Daoy (cell line): ENCODE measurements at places on chromosomes 3 and 15. TPM values are rescaled to one million over a fixed set of nuclear protein-coding genes. Genes with fewer than 3 reads are reported as not detected.

DNA sequence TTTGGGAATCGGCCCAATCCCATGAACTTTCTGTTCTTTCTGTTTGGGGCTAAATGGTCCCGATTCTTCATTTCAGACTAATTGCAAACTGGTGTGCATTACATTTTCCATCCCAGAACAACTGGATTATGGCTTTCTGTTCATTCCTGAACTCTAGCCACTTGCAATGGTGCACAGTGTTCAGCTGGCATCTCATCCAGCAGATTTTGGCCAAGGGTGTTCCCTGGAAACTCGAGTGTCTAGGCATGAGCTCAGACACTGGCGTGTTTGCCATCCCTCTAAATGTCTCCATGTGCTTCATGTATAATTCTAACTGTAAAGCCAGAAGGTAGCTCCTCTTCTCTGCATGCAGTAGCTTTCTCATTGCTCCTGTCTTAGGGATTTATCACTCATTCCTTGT lies 97.1 kb upstream of the MYZAP start:
- DNase-seq = no peak

GRCh38 chr15:37586011-37586583 lies 348.3 kb upstream of the TMCO5A start:
- DNase-seq = no peak

DNA sequence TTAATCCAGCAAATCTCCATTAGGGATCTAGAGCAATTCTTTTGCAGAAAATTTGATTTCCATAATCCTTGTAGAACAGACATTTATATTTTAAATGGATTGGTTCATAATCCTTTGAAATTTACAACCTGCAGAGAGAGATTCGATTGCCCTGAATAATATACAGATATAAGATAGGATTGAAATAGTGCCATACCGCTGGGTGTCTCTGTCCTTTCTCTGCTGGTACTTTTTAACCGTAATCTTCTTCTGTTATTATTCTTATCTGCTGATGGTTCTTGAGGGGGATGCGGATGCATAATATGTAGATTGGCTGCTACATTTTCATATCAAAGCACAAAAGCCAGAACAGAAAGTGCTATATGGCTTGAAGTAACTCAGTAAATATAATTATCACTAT lies 182.2 kb downstream of the CFAP20DC start:
- no peak for DNase-seq

DNA sequence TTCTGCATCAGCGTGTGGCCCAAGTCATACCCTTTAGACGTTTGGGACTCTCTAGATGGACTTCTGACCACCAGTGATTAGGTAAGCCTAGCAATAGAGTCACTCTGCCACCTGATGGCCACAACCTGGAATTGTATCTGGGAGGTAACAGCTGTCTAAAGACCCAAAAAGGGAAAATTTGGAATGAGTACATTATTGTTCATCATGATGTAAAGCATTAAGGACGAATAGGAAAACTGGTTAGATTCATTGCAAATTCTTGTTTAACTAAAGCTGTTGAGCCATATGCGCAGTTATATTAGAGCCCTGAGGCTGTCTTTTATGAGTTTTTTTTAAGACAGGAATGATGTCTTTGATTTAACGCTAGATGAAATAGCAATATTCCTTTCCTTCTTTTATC lies 63.6 kb downstream of the FAM81A start:
- peak; percentile 64 for DNase-seq

DNA sequence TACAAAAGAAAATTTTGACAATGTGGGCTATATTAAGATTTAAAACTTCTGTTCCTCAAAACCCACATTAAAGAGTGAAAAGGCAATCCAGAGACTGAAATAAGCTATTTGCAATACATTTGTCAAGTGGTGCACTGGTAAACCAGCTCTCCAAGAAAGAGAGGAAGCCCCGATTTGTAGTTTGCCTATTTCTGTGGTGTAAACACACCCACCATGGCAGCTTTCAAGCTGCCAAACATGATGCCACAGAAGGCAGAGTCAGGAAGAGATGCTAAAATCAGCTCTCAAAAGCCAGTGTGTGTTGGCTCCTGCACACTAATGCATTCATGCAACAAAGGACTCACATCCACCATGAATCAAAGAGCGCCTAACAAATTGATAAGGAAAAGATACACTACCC lies 17.5 kb downstream of the RFTN1 start:
- DNase-seq = no peak

GRCh38 chr3:156642750-156643728 lies 31.4 kb upstream of the TIPARP start:
- DNase-seq = no peak

- DNase-seq = no peak
Measured at GRCh38 chr15:62603742-62604141, 438.7 kb upstream of the C2CD4B start.

DNA sequence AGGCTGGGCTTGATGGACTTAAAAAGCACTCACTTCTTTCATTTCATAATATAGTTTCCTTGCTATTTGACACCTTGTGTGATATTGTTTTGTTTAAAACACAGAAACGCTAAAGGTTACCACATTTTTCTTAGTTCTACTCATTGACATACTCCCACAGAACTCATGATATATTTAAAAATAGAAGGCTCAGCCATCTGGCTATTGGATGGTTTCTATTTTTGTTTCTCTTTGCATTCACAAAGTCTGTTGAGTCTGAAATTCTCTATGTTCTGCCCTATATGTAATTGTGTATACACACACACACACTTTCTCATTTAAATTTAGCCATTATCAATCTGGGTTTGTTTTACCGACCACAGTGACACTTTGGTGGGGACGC lies 128.2 kb downstream of the SOX2 start:
- DNase-seq = no peak

- peak; percentile 77 for DNase-seq
Measured at GRCh38 chr15:78000091-78000926, 77.2 kb downstream of the TBC1D2B start.

GRCh38 chr3:137869022-137869421 lies 104.9 kb downstream of the SOX14 start:
- DNase-seq = no peak

- DNase-seq = no peak
Measured at GRCh38 chr3:76369170-76369569, 583.8 kb upstream of the ZNF717 start.

GRCh38 chr3:173096140-173096539 lies 44.9 kb downstream of the SPATA16 start:
- no peak for DNase-seq

DNA sequence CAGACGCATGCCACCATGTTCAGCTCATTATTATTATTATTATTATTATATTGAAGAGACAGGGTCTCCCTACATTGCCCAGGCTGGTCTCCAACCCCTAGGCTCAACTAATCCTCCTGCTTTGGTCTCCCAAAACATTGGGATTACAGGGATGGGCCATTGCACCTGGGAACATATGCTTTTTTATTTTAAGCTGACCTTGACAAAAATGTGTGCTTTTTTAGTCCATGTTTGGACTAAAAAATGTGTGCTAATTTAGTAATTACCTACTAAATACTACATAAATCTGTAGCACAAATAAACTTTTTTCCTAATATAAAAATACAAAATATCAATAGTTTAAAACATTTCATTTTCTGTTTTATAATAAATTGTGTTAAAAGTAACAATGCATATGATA lies 693.2 kb downstream of the ROBO1 start:
- DNase-seq = no peak

GRCh38 chr3:15297608-15298350 lies 34.6 kb downstream of the SH3BP5 start:
- no peak for DNase-seq

GRCh38 chr3:140449413-140450256 lies 228.2 kb upstream of the TRIM42 start:
- DNase-seq = no peak

DNA sequence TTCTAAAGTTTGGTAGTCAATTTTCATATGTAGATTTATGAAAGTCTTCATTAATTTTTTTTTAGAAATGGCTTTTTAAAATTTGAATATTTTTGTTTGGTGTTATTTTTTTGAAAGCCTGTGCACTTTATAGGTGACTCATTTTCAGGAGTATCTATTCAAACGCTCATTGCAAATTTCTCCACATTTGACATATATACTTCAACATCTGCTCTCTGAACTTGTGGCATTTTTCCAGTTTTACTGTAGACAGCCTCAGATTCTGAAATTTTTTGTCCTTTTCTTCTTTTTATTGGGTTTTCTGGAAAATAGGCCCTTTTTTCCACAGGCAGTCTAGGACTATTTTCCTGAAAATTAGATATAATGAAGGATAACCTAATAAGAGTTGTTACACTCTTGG lies 396.6 kb downstream of the RBMS3 start:
- DNase-seq = no peak

DNA sequence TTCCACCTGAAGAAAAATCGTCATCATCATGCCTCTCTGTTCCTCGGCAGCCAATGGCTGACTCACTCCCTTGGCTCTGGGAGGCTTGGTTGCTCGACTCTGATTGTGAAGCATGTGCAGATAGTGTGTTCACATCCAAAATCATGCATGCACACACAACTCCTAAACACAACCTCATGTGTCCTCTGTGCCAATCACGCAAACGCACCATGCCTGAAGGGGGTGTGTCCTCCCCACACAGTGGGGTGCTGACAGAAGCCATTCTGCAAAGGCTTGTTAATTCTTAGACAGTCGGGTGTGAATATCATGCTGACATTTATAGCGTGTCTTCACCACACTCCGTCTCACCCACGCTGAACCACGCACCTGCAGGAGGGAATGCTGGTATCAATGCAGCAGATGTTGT lies 11.4 kb upstream of the CCDC174 start:
- DNase-seq = peak; percentile 40

- DNase-seq = no peak
Measured at GRCh38 chr3:67324554-67324953, 326.4 kb downstream of the KBTBD8 start.

GRCh38 chr15:92882697-92883162 lies 17.4 kb upstream of the CHD2 start:
- DNase-seq = no peak

DNA sequence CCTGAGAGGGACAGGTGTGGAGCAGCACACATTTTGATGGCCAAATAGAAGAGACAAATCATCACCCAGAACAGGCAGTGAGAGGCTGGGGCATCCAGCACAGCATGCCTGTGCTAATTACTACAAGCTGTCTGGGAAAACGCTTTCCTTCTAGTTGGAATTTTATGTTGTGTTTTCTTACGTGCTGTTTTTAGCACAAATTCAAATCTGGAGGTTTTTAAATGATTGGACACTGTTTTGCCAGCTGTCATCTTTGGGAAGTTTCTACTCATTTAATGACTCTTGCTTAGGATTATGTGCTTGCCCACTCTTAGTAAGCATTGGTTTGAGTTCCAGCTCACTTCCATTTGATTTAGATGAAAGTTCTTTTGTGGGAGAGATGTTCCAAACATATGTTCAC lies 43.5 kb downstream of the EAF1 start:
- DNase-seq = no peak

DNA sequence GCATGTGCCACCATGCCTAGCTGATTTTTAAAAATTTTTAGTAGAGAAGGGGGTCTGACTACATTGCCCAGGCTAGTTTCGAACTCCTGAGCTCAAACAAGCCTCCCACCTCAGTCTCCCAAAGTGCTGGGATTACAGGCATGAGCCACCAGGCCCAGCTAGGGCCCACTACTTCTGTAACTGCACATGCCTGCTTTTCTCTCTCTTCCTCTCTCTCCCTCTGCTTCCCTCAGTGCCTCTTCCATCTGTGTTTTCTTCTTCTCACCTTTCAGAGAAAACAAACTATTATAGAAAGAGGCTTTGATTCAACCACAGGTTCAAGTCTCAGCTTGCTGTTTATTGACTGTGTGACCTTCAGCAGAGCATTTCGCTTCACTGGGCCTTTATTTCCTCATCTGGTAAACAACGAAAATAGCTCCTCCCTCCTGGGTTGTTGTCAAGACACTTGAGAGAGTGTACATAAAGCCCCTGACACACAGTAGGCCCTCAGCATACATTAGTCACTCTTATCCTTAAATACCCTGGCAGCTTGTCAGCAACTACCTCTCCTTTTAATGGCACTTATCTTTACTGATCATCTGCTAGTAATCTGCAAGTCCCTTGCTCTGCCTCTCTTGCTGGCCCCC lies 10.2 kb downstream of the TADA3 start:
- no peak for DNase-seq

DNA sequence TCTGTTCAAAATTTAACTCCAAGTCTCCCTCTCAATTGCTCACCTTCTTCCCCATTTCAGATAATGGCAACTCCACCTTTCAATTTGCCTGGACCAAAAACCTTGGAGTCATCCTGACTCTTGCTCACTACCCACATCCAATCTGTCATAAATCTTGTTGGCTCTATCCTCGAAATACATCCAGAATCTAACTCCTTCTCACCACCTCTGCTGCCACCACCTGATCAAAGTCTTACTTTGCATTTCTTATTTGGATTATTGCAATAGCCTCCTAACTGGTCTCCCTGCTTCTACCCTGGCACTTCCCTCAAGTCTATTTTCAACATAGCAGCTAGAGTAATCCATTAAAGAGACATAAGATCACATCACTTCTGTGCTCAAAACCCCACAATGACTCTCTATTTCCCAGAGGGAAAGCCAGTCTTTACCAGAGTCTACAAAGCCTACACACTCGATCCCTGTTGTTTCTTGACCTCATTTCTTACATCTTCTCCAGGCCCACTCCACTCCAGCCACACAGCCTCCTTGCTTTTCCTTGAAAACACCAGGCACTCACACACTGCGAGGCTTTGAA lies 86.6 kb downstream of the GPR156 start:
- peak; percentile 33 for DNase-seq

GRCh38 chr3:150613709-150614480 lies 10.8 kb downstream of the SELENOT start:
- no peak for DNase-seq

Gene PPP1R14D
- total RNA-seq = not detected in 2 replicates

Gene GHRL
- not detected in 2 replicates for total RNA-seq

Gene SLC2A2
- total RNA-seq = not detected in 2 replicates

Gene EXD1
- not detected in 2 replicates for total RNA-seq

Gene LTK
- 0.40 and 0.57 TPM in 2 replicates for total RNA-seq

Gene ALS2CL
- 0.74 and 0.86 TPM in 2 replicates for total RNA-seq

Gene ANKRD28
- 31.4 and 42.5 TPM in 2 replicates for total RNA-seq

Gene MKRN2OS
- total RNA-seq = not detected in 2 replicates

Gene LRRN1
- total RNA-seq = not detected in 2 replicates

Gene MB21D2
- total RNA-seq = 43.2 and 54.1 TPM in 2 replicates

Gene ANO10
- 14.6 and 17.4 TPM in 2 replicates for total RNA-seq

Gene HRG
- not detected in 2 replicates for total RNA-seq

Gene HYAL3
- total RNA-seq = 2.6 and 3.7 TPM in 2 replicates

Gene PCOLCE2
- 13.8 and 27.8 TPM in 2 replicates for total RNA-seq
